ENCODE measurements at places on chromosomes 2 and 18.

GRCh38 chr2:7161501-7161900, 244.3 kb downstream of the RNF144A start:
- DNase-seq = no peak

- peak; percentile 84 for DNase-seq
Measured at GRCh38 chr18:55337908-55338521, 250.0 kb downstream of the TCF4 start.

- no peak for DNase-seq
Measured at GRCh38 chr2:158998551-158999248, 30.3 kb downstream of the TANC1 start.

GRCh38 chr2:241584436-241584835, 25.9 kb downstream of the BOK start:
- no peak for DNase-seq

DNA sequence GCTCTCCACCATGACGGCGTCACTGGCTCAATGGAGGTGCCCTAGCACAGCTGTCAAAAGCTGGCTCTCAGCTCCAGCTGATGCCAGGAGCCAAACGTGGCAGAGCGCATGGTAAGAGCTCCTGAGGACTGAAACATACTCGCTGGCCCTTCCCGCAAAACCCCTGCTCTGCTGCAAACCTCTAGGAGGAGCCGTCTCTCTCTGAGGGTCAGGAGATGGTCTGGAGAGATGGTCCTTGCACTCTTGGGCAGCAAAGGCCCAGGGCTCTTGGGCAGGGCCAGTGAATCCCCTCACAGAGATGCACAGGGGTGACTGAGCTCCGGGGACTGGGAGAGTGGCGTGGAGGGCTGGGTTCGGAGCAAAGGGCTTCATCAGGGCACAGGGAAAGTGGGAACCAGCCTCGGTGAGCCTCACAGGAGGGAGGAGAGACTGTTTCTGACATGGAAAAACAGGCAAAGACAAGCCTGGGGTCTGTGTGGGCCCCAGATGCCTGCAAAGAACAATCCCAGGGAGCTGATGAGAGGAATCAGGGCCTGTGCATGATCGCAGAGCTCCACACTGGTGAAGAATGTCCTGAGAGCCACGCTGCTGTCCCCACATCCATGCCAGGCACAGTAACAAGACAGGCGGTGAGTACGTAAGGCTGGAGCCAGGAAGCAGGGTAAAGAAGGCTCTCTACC, 17.2 kb downstream of the SNORC start:
- DNase-seq = no peak

- DNase-seq = no peak
Measured at GRCh38 chr2:124034265-124034664, 9.2 kb downstream of the CNTNAP5 start.

DNA sequence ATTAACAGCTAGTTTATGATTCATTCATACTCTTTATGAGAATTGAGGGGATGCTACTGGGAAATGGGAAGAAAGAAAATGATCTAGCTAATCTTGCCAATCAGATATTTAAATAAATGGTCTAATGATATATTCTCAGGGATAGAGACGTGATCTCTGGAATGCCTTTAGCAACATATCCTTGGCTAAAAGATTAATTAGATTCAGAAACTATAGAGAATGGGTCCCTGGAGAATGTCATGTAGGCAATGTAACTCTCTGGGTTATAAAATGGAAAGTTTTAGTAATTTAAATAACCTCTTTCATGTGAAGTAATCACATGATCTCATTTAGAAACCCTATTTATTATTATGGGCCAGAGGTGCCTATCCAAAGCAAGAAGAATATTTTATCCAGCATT, 771.0 kb upstream of the CDH2 start:
- no peak for DNase-seq

DNA sequence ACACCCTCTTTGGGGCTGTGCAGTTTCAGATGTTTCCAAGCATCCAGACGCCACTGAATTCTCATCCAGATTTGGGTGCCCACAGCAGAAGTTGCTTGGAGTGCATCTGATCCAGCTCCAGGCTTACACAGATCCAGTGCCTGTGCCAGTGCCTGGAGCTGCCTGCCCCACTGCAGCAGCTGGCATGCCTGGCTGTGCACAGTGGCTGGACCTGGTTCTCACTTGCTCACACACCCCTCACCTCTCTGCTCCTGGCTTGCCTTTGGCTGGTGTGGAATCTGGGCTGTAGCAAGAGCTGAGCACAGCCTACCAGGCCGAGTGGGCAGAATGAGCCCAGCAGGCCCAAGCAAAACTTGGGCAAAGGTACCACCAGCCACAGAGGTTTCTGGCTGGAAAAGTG, 137.9 kb downstream of the SPAG16 start:
- no peak for DNase-seq

DNA sequence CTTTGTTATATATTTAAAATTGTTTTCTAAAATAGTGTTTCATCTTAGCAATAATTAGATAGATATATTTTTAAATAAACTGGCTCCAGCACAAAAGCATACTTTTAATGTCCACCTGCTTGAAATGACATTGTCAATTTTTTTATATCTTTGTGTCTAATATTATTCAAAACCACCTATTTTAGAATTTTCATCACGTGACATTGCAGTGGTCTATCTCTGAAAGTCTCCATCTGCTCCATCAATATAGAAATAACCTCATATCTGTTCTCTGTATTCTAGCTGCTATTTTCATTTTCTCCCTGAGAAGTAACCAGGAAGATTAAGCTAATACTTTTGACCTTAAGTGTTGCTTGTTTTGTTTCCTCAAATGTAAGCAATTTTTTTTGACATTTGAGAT, 248.0 kb upstream of the CNTNAP5 start:
- no peak for DNase-seq

GRCh38 chr18:68263481-68263880, 451.4 kb downstream of the TMX3 start:
- DNase-seq = no peak

DNA sequence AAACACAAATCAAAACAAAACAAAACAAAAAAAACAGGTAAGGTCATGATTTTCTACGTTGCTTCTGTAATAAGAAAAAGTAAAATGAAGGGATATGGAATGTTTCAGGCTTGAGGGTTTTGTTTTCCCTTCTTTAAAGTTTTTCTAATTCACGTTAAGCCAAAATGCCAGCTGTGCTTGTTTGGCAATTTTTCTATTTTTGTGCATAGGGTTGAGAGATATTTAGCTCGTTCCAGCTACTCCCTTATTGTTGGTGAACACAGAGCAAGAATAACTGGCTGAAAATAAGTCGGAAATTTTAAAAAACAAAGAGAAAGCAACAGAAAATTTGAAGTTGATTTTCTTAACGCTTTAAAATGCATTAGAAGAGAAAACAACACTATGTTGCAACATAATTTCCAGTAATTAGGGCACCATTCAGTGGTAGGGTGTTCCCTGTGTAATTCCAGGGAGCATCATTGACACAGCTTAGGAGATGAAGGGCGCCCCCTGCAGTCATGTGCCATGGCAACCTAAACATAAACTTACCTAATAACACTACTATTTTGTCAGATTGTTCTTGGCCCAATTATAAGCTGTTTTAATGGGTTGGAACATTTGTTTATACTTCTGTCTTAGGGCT, 99.5 kb downstream of the DTNA start:
- DNase-seq = no peak

GRCh38 chr2:53877556-53877955, 17.8 kb upstream of the GPR75 start:
- DNase-seq = no peak

DNA sequence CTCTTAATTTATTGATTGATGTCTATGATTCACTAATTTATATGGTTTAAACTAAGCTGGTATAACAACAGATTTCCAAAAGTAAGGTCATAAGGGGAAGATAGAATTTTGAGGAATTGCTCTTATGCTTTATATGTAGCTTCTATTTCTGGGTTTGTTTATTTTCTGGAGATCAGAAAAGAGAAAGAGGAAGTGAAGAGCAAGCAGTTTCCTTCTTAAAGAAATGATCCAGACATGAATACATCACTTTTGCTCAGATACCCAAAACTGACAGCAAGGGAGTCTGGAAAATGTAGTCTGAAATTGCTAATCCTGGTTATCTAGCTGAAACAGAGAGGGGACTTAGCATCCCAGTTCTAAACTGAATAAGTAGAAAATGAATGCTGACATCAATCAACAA, 912.5 kb upstream of the CRIM1 start:
- DNase-seq = no peak

- DNase-seq = no peak
Measured at GRCh38 chr18:79211844-79212243, 142.7 kb downstream of the ATP9B start.

GRCh38 chr2:146024212-146024743, 1504.4 kb upstream of the ZEB2 start:
- no peak for DNase-seq

DNA sequence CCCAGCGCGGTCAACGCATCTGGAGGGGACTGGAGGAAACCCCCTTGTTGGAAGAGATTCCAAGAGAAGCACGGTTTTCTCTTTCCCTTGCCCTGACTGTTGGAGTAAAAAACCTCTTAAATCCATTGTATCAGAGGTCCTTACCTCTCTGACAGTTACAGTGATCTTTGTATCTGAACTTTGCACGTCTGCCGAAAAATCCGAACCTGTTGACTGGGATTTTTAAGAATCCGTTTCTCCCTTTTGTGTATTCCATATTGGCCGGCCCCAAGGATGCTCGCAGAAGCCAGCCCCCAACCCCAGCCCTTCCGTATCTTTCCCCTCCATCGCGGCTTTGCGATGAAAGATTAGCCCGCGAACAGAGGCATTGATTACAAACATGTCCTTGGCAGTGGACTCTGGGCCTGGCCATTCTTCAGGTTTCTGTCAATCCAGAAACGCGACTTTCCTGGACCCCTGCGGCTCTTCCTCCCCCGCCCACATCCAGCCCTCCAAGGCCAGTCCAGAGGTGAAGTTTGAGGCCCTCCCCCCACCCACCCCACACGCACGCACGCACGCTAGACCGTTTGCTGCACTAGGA, 4.6 kb upstream of the DLX1 start:
- DNase-seq = no peak

GRCh38 chr18:4276953-4277585, 178.0 kb downstream of the DLGAP1 start:
- no peak for DNase-seq

DNA sequence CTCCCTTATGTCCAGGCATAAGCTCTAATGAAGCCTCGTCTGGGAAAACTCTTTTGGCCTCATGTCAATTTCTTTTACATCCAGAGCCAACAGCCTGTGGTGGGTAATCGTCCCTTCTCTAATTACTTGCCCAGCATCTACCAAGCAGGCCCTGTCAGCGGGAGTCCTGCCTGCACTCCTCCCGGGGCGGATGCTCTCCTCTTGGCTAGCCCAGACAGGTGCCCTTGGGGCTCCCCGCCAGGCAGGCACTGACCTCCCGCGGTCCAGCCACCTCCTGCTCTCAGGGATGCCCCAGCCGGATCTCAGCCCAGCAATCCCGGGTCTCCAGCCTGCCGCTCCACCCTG, 74.2 kb downstream of the NCAPH start:
- DNase-seq = no peak

DNA sequence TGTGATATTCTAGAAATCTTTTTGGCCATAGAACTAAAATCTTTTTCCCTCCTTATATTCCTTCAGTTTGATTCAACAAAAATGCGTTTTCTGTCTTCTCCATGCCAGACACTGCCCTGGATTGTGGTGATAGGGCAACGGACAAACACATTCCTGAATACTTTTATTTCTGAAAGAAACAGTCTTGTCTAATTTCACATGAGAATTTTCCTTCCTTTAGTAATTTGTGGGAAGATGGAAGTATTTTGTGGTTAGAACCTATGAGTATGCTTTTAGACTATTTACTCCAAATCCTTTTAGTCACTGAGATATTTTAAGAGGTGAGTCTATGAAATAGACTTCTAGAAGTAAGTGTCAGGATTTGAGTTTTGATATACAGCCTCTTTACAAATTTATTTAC, 49.6 kb downstream of the COL5A2 start:
- DNase-seq = no peak

DNA sequence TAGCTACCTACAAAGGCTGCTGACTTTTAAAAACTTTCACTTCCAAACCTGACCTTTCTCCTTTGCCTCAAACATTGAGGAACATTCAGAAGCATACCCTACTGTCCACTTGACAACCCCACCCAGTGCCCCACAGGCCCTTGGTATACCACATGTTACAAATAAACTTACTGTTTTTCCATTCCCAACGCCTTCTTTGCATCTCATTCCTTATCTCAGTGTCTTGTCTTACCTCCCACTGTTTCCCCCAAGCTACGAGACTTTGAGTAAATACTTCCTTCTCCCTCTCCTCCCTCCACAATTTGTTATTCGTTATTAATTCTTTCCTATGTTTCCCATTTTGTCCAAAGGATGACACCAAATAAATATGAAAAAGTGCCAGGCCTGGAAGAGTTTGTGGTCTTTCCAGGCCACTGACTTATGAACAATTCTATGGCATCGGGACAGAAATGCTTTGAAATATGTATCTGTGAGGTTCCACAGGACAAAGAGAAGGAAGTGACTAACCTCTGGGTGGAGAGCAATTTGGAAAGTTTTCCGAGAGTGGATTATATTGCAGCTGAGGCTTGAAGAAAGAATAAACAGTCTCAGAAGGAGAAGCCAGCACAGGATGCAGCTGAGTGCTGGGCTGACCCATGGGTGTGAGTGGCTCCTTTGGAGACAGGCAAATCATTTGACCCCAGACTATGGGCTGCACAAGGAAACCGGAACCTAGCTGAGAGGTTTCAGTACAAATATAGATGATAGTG, 409.0 kb downstream of the LPIN1 start:
- DNase-seq = no peak

- no peak for DNase-seq
Measured at GRCh38 chr2:43482961-43483360, 112.9 kb downstream of the THADA start.

GRCh38 chr2:209908511-209908910, 93.9 kb upstream of the RPE start:
- DNase-seq = no peak

DNA sequence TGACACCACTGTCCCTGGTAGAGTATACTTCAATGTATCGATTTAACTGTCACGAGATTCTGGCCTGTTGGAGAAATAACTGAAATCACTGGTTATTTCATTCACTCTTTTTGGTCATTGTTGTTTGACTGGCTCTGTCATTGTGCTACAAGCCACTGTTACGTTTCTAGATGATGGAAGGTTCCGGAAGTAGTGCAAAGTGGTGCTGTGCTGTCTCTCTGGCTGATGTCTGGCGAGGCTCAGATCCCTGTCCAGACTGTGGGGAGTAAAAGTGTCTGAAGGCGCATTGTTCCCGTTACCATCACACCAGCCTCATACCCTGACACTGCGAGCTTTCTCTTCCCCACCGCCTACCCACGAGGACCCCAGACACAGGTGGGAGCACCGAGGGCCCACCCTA, 11.7 kb downstream of the CNDP1 start:
- DNase-seq = no peak

- no peak for DNase-seq
Measured at GRCh38 chr2:226478109-226478809, 321.4 kb downstream of the IRS1 start.
